ENCODE measurements at places on chromosomes 2 and 18.

DNA sequence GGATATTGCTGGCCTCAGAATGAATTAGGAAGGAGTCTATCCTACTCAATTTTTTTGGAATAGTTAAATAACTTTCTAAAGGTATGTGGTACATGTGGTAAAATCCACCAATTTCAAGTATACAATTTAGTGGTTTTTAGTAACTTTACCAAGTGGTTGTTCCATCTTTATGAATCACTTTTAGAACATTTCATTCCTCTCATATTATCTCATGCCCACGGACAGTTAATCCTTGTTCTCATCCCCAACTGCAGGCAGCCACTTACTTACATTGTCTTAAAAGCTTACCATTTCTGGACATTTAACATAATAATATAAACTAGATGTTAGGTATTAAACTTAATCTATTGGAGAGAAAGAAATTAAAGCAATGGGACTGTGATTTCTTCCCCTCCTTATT lies 146.3 kb upstream of the ZC3H15 start:
- DNase-seq = no peak

- DNase-seq = no peak
Observed at GRCh38 chr2:86224645-86225355, 25.5 kb downstream of the MRPL35 start.

GRCh38 chr2:74029714-74030397 lies 45.1 kb downstream of the TET3 start:
- DNase-seq = no peak

DNA sequence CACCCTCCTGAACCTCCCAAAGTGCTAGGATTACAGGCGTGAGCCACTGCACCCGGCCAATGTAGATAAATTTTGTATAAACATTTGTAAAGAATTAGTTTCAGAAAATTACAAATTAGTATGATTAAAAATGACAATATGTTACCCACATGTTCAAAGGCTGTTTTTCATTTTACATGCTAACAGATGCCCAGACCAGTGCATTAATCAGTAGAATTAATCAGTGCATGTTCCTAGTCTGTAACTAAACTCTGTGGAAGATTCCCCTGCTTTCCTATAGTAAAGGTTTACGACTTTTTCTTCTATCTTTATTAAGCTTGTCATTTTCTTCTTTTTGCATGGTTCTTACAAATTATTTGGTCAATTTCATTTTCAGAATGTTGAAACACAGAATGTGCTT lies 65.8 kb downstream of the UGGT1 start:
- no peak for DNase-seq

DNA sequence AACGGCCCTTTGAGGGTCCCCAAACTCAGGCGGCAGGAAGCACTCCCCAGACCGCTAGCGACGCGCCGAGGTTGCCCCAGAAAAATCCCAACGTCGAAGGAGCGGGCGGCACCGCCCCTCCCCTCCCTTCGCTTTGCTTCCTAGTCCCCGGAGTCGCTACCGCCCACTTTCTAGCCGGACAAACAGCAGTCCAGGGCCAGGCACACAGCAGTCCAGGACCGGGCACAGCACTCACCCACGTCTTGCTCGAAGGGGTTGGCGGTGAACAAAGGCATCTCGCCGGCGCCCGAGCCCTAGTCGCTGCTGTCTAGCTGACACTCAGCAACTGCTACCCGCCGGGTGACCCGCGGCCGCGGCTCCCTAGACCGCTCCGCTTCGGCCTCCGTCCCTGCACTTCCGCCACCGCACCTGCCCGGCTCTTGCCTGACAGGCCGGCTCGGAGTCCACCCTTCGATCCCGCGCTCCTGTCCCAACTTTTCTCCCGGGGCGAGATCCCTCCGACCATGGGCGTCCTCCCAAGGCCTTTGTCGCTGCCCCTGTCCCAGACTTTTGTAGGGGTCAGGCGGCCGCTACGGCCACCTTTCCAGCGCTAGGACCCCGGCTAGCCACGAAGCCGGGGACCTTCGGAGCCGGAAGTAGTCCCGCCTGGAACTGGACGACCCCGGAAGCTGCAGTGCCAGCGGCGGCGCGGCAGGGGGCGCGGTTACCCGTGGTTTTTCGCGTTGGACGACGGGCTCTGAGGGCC lies at the start of gene STAM2:
Gene STAM2, minus strand, starts transcription at position 396 of the 745 bp plus-strand sequence. Its CDS starts 121 bp downstream, at position 275.
- peak; percentile 99 for DNase-seq

DNA sequence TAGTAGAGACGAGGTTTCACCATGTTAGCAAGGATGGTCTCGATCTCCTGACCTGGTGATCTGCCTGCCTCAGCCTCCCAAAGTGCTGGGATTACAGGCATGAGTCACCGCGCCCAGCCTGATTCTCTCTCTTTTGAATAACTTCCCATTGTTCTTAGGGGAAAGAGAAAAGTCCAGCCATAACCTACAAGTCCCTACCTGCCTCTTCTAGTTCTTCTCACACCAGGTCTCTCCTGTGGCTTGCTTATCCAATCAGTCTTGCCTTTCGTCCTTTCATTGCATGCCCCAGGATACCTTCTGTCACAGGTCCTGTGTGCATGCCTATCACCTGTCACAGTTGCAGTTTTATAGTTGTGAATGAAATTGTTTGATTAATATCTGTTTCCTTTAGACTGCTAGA lies 148.1 kb downstream of the SLC4A3 start:
- DNase-seq = no peak

- peak; percentile 11 for DNase-seq
Observed at GRCh38 chr2:143936848-143937722, 582.8 kb downstream of the ZEB2 start.

- DNase-seq = no peak
Observed at GRCh38 chr2:207847807-207848544, 78.3 kb upstream of the FZD5 start.

DNA sequence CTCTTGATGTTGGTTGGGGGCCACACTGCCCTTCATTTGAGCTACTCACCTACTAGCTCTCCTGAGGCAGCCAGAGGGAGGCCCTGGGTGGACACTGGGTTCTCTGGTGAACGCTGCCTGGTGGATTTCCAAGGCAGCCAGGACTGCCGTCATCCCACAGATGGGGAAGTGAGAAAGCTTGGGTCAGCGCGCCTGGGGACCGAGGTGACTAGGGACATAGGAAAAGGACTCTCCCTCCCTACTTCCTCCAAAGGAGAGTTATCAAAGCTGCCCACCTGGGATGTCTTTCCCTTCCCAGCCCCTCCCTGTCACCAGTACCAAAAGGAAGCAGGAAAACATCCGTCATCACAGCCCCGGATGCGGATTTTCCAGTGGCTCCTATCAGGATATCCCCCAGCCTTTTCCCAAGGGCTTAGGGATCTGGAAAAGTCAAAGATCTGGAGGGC lies 3.8 kb upstream of the SEMA4C start:
- DNase-seq = no peak

- DNase-seq = no peak
Observed at GRCh38 chr2:30486655-30487054, 39.6 kb downstream of the LCLAT1 start.

- no peak for DNase-seq
Observed at GRCh38 chr18:47658498-47658897, 272.0 kb downstream of the SMAD2 start.

DNA sequence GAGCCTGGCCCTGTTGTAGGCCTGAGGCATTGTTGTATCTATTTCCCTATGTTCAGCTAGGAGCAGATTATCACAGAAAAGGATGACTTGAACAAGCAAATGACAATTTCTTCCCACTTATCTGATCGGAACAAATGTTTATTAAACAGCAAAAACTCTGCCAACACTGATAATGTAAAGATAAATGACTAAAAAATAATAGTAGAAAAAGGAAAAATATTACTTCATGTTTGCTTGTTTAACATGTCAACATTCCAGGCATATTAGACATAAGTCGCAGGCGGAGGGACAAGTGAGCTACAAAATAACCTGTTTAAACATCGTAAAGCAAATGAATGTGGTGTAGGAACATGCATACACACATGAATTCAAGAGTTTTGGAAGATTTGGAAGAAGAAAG lies 257.9 kb downstream of the TMX3 start:
- no peak for DNase-seq

- DNase-seq = no peak
Observed at GRCh38 chr18:69209761-69210160, 190.9 kb upstream of the DOK6 start.

DNA sequence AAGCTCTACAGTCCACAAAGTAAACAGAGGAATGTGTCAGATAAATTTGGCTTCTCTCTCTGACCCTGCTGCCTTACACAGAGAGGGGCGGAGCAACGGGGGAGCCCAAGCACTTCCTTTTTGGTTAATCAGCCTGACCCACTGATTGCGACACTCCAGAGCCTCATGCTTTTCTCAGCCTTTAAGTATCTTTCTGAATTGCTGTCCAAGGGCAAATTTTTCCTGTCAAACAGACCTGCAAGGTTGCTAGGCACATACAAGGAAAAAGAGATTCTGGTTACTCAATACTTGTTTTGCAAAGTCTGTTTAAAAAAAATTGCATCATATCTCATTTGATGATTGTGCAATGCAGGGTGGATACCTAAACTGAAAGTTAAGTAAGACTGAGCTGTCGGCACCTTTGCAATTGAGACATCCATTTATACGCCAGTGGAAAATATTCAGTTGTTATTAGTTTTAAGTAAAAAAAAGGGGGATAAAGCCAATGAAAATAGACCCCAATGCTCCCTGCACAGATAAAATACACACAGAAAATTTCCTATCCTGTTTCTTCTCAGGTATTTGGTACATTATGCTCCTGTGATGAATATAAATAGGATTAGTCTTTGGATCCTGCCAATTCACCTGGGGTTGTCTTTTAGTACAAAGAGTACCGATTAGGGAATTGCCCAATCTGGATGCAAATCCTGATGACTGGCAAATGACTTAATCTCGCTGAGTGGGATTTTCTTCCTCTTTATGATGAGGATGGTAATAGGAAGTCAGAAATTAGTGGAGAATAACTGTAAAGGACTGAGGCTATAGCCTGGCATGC lies 260.2 kb upstream of the TRIB2 start:
- peak; percentile 16 for DNase-seq

GRCh38 chr18:28152354-28152753 lies 24.6 kb downstream of the CDH2 start:
- no peak for DNase-seq

DNA sequence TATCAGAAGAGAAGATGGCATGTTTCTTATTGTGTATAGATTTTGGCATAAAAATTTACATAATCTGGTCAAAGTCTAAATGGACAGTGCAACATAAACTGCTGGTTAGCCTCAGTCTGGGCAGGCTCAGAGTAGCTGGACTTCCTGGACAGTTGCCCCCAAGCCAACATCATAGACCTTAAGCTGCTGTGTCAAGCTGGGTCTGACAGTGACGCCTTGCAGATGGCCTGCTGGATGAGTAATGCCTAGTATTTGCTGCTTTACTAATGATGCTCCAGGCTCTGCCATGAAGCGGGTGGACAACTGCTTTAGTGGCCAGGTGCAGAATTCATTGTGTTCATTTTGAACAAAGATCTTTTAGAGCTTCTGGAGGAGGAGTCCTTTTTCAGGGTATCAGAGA lies 603.7 kb upstream of the ZEB2 start:
- DNase-seq = no peak

DNA sequence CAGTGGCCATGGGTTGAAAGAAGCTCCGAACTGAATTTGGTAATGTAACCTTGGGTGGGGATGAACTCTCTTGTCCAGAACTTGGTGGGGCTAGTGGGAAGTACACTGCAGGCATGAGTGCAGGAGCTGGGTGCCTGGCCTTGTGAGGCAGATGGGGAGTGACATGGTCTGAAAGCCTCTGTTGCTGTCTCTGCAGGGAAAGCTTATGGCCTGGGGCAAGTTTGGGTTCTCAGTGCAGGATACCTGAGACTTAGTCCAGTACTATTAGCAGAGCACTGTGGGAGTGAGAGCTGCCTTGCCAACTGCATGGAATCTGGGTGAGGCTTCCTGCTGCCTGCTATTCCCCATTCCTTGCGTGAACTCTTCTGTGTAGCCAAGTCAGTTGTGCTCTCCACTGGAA lies 1620.9 kb upstream of the NXPH2 start:
- no peak for DNase-seq

- DNase-seq = no peak
Observed at GRCh38 chr2:135149251-135149650, 97.2 kb downstream of the RAB3GAP1 start.

GRCh38 chr18:41936471-41937134 lies 18.4 kb upstream of the PIK3C3 start:
- DNase-seq = no peak

GRCh38 chr2:10085043-10085667 lies 4.9 kb upstream of the CYS1 start:
- no peak for DNase-seq

DNA sequence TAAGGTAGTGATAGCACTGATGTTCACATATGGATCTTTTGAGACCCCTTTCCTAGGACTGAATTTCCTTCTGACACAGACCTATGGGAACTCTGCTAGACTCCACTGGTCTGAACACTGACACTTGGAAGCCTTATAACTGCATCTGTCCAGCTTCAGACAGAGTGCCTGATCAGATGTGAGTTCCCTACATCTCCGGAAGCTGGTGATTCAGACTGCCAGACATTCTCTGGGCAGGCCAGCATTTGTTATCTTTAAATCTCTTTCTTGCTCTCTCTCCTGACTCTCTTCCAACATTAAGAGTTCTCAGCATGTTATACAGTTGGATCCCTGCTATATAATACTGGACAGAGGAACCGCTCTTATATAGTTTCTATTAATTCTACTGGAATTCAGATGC lies 408.5 kb downstream of the ZEB2 start:
- DNase-seq = no peak

GRCh38 chr18:55608497-55608896 lies 20.5 kb upstream of the TCF4 start:
- no peak for DNase-seq

Data from memory B cell (primary cell).